KBM-7 (cell line): ENCODE measurements at places on chromosomes 2 and 18.

- DNase-seq: peak; percentile 21
Measured at GRCh38 chr18:76169733-76170132, 325.3 kb downstream of the ZNF516 start.

DNA sequence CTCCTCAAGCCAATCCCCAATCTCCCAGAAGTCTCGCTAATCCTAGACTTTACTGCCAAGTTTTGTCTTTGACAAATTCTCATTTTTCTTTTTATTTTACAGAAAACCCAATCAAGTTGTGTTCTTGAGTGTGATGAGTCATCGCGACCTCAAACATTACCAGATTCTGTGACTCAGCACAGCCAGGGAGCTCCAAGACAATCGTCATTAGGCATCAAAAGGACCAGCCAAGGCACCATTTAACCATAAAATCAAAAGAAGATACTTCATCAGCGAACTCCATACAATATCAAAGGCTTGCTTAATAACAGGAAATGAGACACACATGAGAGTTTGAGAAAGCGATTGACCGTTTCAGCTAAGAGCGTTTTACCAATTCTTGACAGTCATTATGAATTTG, 146.2 kb upstream of the AGAP1 start:
- no peak for DNase-seq

GRCh38 chr2:61405813-61406212, 65.1 kb downstream of the USP34 start:
- DNase-seq: no peak

- DNase-seq: no peak
Measured at GRCh38 chr18:54247511-54248175, 21.7 kb upstream of the POLI start.

DNA sequence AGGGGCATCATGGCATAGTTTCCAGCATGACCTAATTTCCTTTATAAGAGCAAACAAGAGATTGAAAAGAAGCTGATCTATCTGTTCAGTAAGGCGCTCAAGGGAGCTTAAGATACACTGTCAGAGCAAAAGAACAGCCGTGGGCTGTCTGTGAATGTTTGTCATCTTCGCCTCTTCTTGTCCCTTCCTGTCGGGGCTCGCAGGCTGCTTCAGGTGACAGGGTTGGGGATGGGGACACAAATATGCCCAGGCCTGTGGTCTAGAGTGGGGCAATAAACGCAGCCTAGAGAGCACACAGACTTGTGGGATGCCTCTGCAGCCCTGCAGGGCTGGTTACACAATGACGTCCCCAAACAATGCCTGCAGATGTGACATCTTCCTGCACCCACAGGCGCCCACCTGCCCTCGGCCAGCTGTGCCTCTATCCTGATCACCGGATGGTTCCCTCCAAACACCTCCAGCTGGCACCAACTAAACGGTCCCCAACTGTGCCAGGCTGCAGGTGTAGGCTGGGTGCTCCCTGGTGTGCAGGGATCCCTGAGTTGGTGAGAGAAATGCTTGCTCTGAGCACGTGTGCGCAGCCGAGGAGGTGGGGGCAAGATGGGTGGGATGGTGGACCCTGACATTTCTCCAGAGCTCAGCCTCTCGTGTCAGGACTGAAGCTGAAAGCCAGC, 72.8 kb downstream of the EDAR start:
- DNase-seq: no peak

- no peak for DNase-seq
Measured at GRCh38 chr2:5854797-5855196, 162.6 kb downstream of the SOX11 start.
